Tongue (tissue), 3 donors: ENCODE measurements at places on chromosomes 13 and 19.

DNA sequence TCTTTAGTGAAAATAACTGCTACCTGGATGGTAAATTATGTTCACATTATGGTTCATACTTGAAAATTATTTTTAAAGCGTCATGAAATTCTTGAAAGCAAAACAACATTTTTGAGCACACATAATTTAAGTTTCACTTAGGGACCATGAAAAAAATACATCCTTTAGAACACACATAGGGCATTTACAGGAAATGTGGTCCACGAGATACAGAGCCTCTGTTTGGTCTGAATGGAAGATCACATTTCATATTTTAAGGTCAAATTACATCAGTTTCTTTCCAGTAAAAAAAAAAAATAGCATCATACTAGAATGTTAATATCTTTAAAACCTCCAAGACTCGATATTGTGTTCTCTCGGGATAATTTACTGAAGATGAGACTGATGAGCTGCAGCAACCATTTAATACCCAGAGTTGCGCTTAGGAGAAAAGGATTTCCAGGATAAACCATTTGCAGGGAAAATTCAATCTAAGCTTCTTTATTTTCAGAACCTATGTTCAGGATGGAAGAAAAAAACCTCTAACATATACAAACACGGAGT, 720.7 kb downstream of the DIAPH3 start:
- DNase-seq = no peak

DNA sequence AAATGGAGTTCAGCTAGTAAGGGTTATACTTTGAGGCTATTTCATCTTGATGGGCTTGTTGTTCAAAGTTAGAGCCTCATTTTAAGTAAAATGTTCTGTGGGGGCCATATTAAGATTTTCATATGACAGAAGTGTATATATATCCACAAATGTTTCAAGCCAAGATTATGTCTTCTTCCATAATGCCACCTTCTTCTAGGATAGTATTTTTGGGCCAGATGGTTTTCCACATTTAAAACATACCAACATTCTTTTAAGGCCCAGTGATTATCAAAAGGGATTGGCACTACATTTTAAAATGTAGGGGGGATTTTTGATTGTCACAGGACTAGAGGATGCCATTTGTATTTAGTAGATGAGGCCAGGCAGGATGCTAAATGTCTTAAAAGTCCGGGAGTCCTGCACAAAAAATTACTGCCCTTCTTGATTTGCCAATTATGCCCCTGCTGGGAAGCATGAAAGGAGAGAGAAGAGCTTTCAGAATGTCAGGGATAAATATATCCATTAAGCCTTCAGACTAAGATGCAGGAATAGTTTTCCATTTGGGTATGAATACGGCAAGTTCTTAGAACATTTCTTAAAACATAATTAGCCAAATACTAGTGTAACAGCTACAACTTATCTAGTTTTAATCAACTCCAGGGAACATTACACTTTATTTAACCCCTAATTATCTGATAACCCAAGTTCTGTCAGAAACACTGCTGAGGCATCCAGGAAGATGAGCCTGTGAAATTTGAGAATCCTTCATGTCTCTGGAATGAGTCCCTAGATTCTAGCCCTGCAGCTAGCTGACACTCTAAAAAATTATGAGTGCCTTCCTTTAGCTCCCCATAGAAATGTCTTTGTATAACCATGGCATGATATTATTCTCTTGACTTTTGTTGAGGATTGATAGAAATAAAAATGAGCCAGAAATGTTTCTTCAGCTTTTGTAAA, 34.0 kb downstream of the ITM2B start:
- no peak for DNase-seq

- DNase-seq = no peak
Measured at GRCh38 chr13:104875038-104875754, 1660.3 kb downstream of the EFNB2 start.

- no peak for DNase-seq
Measured at GRCh38 chr19:47762615-47763308, 15.7 kb upstream of the SELENOW start.

GRCh38 chr19:55980415-55980814, 6.2 kb upstream of the NLRP5 start:
- DNase-seq = no peak

DNA sequence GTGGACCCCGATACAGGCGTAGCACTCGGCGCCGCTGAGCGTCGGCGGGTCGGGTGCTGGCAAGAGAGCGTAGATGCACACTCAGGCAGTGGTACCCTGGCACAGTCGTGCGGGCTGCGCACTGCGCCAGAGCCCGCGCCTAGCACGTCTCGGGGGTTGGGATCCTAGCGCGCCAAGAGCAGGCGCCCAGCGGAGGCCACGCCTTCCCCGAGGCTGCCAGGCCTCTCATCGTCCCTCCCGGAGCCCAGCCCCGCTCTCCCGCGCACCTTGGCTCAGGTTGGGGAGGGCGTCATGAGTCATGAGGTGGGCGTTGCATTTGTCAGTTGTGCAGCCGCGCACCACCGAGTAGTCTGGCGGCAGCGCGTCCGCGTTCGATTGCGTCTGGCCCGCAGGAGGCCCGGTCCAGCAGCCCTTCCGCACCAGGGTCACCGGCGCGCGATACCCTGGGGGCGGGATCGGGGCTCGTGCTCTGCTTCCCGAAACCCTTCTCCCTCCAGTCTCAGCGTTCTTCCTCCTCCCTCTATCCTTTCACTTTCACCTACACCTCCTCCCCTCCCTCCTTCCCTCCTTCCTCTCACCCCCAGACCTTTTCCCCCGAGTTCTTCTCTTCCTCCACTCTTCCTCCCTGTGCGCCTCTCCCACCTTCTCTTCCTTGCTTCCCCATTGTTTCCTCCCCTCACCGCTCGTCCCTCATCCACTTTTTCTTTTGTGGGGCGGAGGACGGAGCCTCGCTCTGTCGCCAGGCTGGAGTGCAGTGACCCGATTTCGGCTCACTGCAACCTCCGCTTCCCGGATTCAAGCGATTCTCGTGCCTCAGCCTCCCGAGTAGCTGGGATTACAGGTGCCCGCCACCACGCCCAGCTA, 3.5 kb downstream of the LYPD5 start:
- DNase-seq = peak; percentile 53

- no peak for DNase-seq
Measured at GRCh38 chr19:31372246-31372781, 23.1 kb upstream of the TSHZ3 start.

GRCh38 chr19:11581740-11582139, 4.3 kb upstream of the ACP5 start:
- DNase-seq = no peak
